ENCODE measurements at places on chromosomes 16 and 17. TPM values are rescaled to one million over a fixed set of nuclear protein-coding genes. Genes with fewer than 3 reads are reported as not detected.

The KRTAP1-4 gene
- not detected for total RNA-seq

The TBC1D3I gene
- total RNA-seq: not detected

The ITPRIPL2 gene
- total RNA-seq: 63.8 TPM

The RAC3 gene
- total RNA-seq: 19.9 TPM

The SSTR5 gene
- total RNA-seq: not detected

The AOC2 gene
- total RNA-seq: 1.4 TPM

The SPATA20 gene
- 68.9 TPM for total RNA-seq

The KRT25 gene
- not detected for total RNA-seq

The SERPINF2 gene
- total RNA-seq: 0.69 TPM

The CD300LG gene
- 0.50 TPM for total RNA-seq

The CNOT1 gene
- total RNA-seq: 67.6 TPM

The CD300A gene
- total RNA-seq: not detected

The MYO19 gene
- 21.4 TPM for total RNA-seq

The PDILT gene
- 1.1 TPM for total RNA-seq

The BAIAP3 gene
- total RNA-seq: 0.37 TPM

The RMI2 gene
- 1.4 TPM for total RNA-seq

The SCNN1G gene
- not detected for total RNA-seq

The TSPAN10 gene
- total RNA-seq: 1.1 TPM
